ENCODE measurements at places on chromosomes 2 and 18. TPM values are rescaled to one million over a fixed set of nuclear protein-coding genes. Genes with fewer than 3 reads are reported as not detected.

DNA sequence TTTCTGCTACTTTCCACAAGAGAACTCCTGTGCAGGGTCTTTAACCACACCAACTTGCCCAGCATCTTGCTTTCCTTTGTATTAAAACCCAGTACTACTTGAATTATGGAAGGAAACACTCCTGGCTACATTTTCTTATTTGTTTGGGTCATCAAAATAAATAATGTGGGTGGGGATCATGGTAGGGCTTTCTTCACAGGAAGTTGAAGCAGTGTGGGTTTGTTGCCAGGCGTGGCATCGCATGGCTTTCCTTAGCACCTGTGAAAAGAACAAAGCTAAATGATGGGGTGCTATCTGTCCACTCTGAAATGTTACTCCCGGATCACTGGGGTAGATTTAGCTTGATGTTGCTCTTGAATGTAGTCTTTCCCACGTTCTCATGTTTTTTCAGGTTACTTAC is 18.7 kb downstream of the ARHGAP25 start:
- no peak for DNase-seq

GRCh38 chr18:5998907-5999306 is 103.6 kb upstream of the TMEM200C start:
- no peak for DNase-seq

GRCh38 chr2:214401580-214401979 is 9.3 kb upstream of the VWC2L start:
- DNase-seq, result no peak

DNA sequence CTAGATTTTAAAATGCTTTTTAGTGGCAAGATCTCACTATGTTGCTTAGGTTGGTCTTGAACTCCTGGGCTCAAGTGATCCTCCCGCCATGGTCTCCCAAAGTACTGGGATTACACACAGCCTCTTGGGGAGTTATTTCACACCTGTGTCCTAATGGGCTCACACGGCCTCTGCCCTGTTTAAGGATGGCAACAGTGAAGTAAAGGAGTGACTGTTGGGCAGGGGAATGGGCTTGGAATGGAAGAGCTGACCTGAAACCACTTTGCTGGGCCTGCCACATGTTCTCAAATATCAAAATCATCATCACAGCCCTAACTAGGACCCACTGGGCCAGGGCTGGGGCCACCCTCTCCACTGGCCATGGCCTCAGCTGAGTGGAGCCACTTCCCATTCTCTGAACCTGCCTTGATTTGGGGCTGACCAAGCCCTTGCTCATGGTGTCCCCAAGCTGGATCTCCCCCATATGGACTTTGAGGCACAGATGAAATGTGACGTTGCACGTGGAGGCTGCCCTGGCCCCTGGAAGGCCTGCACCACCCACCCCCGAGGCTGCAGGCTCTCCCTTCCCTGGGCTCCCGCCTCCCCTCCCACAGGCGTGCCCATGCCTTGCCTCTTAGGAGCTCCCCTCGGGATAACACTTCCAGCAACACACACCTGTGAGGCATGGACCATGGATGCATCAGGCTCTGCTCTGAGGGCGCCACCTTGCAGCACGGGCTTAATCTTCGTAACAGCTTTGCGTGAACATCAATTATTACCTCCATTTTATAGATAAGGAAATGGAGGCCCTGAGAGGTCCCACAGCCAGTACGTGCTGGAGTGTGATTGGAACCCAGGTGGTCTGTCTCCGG is 71.8 kb upstream of the SMAD7 start:
- DNase-seq, result no peak

Gene TMEM150A
- 9.9 TPM for total RNA-seq

DNA sequence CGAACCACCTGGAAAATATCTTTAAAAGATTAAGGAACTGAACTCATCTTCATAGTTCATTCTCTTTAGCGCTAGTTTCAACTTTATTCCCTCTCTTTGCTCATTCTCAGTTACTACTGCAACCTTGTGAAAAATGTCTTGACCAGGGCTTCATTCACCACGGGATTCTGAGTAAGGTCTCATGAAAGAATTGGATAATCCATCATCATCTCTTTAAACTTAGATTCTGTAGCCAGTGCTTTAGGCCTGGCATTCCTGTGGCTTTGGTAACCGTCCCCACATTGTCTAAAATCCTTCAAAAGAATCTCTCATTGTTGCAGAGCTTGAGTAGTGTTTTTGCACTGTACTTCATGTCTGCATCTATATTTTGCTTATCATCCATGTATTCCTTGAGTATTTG is 229.5 kb downstream of the ETAA1 start:
- no peak for DNase-seq

DNA sequence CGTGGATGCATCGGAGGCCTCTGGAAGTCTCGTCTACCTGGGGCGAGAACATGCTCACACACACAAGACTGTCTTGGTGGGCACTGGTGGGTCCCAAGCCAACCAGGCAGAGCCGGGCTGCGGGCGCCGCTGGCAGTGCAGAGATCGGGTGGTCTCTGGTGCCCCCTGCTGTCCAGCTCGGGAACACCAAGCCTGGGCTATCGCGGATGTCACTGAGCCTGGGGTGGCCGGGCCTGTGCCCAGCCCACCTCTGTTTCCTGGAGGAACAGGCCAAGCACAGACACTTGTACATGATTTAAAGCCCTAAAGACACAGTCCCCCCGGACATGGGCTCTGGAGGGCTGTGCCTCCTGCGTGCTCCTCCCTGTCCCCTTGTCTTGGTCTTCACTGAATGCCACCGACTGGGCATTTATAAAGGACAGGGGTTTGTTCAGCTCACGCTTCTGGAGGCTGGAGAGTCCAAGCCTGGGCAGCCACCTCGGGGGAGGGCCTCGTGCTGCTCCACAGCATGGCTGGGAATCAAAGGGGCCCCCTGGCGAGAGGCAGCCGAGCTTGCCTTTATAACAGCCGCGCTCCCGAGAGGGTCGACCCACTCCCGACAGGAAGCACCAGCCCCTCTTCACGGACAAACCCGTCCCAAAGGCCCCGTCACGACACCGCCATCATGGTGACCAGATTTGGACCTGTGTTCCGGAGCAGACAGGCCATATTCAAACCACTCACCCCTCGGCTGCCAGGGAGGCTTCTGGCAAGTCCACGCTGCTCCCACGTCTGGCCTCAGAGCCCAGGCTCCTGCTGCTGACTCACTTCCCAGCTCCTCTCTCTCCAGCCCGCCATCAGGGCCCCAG is 3.6 kb upstream of the OTOS start:
- DNase-seq, result peak; percentile 16

DNA sequence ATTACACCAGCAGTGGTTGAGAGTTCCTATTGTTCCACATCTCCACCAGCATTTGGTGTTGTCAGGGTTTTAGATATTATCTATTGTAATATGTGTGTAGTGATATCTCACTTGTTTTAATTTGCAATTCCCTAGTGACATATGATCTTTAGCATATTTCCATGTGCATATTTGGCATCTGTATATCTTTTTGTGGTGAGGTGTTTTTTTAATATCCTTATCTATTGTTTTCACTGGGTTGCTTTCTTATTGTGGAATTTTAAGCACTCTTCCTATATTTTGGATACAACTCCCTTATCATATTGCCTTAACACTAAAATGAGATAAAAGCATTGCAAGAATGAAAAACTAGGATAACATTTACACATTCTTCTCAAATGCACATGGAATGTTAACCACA is 453.9 kb upstream of the FSIP2 start:
- no peak for DNase-seq

Gene KIF3C
- 5.4 TPM for total RNA-seq

Gene MEMO1
- total RNA-seq, result 44.7 TPM

Gene BABAM2
- 23.8 TPM for total RNA-seq

DNA sequence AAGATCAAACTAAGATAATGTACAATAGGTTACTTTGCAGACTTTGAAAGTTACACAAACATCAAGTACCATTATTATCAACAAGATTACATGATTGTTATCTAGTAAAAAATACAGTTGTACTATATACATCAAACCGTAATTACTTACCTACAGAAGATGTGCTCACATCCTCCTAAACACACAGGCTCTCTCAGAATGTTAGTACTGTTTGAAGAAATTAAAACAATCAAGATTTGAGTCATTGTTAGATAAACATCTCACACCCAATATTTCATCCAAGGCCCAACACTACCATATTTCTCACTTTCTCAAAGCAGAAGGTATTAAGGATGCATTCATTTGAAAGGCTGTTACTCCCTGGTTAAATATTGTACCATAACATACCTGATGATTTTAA is 12.6 kb downstream of the BARD1 start:
- no peak for DNase-seq

DNA sequence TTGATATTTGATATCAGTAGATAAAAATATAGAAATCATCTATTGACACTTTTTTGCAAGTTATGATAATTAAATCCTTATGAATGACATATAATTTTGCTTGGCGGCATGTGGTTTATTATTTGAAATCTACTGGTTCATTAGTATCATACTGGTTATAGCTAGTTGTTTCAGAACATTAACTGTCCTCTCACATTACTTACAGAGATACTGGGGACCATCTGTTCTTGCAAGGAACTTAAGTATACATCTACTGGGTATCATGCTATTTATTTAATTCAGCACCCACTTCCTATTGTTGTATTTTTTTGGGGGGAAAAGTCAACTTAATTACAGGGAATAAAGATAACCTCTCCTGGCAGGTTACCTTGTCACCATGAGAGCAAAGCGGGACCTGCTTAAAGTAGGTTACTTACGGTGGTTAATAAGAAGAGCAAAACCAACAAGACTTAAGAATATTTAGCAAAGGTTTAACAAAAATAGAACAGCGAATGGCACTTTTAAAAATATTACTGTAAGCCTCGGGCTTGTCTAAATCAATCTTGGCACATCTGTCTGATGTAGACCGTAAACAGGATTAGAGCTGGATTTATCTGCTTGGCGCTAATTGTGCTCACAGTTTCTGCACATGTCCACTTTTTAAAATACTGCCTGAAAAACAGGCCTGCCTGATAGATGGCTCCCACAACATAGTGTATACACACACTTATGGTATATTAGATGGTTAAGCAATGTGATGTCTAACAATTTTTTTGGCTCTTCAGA is 41.8 kb downstream of the CERKL start:
- no peak for DNase-seq

GRCh38 chr2:168920504-168921157 is 19.5 kb downstream of the G6PC2 start:
- peak; percentile 13 for DNase-seq

DNA sequence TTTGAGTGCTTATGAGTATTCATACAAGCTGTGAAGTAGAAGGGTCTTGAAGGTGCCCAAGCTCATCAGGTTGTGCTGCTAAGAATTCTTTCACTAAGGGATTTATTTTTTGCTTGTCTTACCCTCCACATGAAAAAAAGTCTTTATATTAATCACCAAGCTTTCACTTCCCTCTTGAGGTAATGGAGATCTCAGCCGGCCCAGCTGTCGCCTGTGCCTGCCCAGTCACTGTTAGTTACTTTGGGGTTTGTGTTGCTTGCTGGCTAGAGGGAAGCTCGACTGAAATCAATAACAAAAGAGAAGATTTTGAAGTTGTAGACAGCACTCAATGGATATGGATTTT is 21.9 kb downstream of the MC2R start:
- no peak for DNase-seq

Gene TMEM200C
- total RNA-seq, result not detected

Gene CFAP65
- total RNA-seq, result 0.52 TPM

DNA sequence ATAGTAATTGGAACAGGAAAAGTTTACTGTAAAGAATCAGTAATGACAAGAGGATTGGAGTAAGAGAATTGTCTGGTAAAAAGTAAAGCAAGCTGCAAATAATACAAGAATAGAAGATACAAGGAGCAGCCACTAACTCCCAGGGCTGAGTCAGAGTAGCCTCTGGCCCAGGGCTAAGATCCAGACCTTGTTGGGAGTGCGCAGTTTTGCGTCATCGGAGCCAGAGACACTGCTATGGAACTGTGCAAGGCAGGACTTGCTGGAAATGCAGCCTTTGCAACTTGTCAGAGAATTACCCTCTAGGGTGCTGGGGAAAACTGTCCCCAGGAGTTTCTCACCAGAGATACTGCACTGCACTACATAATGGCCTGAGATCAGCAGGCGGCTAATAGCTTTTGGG is 135.2 kb downstream of the NYAP2 start:
- DNase-seq, result no peak

DNA sequence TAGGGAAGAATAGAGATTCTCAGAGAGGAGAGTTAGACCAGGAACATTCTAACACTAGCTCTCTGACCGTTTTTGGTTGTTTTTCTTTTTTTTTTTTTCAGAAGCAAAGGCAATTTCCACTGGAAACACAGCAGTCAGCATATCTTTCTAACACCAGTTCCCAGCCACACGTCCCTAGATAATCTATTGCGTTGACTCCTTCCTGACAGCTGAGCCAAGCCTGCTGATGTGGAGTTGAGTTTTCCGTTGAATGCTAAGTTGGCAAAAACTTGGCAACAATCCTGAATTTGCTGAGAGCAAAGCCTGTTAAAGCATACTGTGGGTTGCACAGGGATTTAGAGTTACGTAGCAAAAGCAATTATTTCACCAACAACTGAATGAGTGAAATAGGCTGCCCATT is 19.3 kb downstream of the GAD1 start:
- no peak for DNase-seq

GRCh38 chr2:207014424-207014823 is 75.1 kb downstream of the CPO start:
- DNase-seq, result no peak

GRCh38 chr2:189409131-189409530 is 32.1 kb upstream of the WDR75 start:
- no peak for DNase-seq

Gene SLC30A3
- 20.5 TPM for total RNA-seq

Gene MAB21L4
- not detected for total RNA-seq

Gene C2orf69
- 21.6 TPM for total RNA-seq

Gene DNAH7
- not detected for total RNA-seq

DNA sequence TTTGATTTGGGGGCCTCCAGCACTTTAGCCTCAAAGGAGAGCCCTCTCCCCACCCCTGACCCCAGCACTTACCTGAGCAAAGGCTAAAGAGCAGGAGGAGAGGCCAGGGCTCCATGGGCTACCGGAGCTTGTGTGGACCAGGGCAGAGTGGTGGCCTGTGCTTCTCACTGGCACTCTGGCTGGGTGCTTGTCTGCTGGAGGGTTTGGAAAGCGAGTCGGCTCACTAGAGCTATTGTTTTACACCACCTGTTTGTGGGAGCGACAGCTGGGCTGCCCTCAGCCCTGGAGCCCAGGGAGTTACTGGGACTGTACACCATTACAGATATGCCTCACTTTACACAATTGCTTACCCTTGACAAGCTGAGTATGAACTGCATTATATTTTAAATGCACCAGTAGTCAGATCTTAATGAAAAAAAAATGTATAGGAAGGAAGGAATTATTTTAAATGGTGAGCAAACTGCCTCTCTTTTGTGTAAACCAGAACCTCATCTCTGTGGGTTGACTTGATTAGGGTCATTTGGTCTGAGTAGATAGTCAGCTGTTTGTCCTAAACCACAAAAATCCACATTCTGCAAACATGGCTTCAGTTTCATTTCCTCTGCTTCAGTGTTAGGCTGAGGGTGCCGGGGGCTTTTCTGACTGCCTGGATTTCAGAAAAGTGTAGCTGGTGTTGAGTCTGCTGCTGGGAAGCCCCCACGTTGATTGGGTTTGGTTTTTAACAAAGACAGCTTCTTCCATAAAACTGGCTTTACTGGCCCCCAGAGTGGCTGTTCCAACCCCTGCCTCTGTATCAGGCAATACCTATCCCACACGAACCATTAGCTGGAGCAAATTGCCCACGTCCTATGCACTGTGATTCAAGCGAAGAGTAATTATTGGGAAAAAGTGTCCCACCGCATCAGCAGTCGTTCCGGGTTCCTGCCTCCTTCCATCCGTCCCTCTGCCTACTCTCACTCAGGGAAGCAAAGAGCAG is at the start of gene CHRNA1:
CHRNA1 (minus strand) TSS at position 193 of the 976 bp plus-strand sequence; CDS start at position 115, 78 bp downstream.
- no peak for DNase-seq

Gene TXNDC2
- total RNA-seq, result 0.12 TPM

GRCh38 chr2:159052157-159052601 is 83.7 kb downstream of the TANC1 start:
- no peak for DNase-seq

GRCh38 chr2:40359811-40360210 is 92.1 kb downstream of the SLC8A1 start:
- DNase-seq, result no peak
